NCI-H187 treated with DMSO at 0.1 percent for 48 hours (cell line): ENCODE measurements at places on chromosomes 7 and 10.

DNA sequence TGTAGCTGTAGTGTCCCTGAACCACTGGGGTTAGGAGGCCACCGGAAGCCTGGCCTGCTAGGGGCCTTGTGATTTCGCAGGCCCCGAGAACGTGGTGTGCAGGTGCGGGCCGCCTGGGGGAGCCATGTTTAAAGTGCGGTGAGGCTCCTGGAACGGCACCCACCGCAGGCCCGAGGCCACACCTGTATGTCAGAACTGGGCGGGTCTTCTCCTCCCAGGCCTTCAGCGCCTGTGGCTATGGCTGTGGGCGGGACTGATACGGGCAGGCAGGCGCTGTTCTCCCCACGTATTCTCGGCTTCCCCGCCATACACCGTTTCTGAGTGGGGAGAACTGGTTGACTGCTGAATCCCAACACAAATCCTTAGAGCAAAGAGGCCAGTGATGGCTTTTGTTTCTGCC, 74.8 kb downstream of the DNAJB6 start:
- DNase-seq, result no peak

DNA sequence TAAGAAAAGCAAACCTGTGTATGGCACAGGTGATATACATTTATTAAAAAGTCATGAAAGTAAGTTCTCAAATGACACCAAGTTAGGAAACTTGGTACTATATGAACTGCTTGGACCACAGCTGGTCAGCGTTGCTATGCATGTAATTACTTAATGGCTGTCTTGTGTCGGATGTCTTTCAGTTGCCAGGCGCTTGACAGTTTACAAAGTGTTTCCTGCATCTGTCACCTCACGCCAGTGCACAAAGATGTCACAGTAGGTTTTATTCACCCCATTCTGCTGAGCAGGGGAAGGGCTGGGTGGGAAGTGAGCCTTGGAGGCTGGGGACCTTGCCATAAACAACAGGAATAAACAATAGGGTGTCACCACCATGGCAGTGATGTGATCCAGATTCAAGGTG, 35.8 kb downstream of the ADAM12 start:
- no peak for DNase-seq

- no peak for DNase-seq
Observed at GRCh38 chr7:17660116-17660515, 280.2 kb downstream of the SNX13 start.

- no peak for DNase-seq
Observed at GRCh38 chr7:114100810-114101209, 182.0 kb upstream of the PPP1R3A start.

- no peak for DNase-seq
Observed at GRCh38 chr10:43814663-43815062, 166.0 kb upstream of the ZNF32 start.

DNA sequence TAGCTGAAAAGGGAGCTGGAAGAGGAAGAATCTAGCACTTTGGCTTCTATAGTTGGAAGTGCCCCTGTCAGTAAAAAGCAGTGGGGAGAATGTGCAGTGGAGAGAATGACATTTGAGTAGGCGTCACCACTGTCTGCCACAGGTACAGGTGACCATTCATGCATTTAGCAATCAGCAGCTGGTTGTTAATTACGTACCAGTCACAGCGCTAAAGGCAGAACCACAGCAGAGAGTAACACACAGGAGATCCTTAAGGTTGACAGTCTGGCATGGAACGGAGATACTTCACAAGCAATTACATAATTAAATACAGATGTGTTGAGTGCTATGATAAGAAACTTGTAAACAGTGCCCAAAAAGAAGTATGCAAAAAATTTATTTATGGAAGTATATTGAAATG, 24.8 kb downstream of the C10orf67 start:
- no peak for DNase-seq

DNA sequence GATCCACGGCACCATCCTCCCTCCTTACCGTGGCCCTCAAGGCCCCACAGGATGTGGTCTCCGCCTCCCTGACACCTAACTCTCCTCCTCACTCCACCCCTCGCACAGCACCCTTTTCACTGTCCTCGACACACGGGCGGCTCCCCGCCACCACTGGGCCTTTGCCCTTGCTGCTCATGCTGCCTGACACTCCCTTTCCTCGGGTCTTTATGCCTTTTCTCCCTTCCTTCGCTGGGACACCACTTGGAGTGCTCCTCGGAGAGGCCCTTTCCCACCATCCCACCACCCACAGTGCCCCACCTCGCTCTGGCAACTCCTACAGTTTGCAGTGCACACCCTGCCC, 7.9 kb upstream of the INMT start:
- DNase-seq, result no peak

GRCh38 chr7:98240961-98241673, 10.9 kb downstream of the TECPR1 start:
- no peak for DNase-seq
